ENCODE measurements at places on chromosomes 1 and 21.

- DNase-seq, result no peak
Observed at GRCh38 chr21:15001113-15001512, 63.7 kb downstream of the NRIP1 start.

DNA sequence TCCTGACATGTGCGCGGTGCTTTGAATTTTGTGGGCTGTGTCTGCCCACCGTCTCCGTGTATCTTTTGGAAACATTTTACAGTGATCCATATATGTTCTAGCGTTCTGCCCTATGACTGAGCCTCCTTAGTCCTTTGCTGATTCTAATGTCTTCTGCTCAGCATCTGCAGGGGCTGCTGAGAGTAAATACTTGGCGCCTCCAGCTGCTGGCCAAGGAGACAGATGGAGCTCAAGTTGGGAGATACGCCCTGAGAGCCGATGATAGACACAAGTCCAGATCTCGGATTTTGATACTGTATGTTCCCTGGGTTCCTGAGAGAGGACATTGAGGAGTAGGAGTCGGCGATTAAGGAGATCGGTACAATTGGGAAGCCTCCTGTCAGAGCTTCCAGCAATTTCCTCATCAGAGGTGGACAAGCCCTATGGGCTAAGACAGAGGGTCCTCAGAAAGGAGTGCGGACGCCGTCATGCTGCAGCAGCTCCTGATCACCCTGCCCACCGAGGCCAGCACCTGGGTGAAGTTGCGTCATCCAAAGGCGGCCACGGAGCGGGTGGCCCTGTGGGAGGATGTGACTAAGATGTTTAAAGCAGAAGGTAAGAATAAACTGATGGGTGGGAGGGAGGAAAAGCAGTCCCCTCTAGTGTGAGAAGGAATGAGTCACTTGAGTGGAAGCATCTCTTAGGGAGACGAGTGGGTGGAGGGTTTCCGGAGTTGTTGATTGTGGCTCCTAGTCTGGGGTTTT, 390 bp downstream of the ZFP69B start:
- peak; percentile 24 for DNase-seq

DNA sequence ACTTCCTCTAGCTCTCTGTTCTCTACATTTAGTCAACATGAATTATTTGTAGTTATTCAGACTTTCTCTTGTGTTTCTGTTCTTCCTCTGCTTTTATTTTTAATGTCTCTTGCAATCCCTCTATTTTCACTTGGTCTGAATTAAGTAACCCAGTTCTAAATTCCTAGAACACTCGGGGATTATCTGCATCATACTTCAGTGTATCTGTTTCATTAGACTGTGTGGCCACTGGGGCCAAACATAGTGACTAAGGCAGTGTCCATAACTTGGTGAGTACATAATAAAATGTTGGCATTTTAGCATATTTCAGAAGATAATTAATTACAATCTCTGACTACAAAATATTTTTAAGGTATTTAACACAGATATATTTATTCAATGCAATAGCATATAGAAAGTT, 1087.2 kb upstream of the B3GALT2 start:
- DNase-seq, result no peak

DNA sequence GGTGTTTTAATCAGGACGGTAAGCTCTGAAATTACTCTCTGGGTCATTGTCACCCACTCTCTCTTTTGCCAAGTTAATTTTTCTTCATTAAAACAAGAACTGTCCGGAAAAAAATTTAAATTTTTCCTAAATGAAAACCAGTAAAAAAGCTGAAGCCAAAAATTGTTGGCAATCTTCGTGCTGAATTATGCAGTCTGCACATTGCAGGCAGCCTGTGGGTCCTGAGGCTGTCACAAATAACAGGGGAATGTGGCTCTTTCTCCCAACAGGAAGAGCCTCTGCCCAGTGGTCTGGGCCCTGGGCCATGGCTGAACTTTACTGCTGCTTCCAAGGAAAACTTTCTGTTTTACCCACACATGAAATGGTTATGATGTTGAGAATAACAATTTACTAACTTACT, 153.9 kb upstream of the SPAG17 start:
- DNase-seq, result no peak

Measured in foreskin keratinocyte (primary cell).